RWPE2 (cell line): ENCODE measurements at places on chromosomes 1 and 21.

DNA sequence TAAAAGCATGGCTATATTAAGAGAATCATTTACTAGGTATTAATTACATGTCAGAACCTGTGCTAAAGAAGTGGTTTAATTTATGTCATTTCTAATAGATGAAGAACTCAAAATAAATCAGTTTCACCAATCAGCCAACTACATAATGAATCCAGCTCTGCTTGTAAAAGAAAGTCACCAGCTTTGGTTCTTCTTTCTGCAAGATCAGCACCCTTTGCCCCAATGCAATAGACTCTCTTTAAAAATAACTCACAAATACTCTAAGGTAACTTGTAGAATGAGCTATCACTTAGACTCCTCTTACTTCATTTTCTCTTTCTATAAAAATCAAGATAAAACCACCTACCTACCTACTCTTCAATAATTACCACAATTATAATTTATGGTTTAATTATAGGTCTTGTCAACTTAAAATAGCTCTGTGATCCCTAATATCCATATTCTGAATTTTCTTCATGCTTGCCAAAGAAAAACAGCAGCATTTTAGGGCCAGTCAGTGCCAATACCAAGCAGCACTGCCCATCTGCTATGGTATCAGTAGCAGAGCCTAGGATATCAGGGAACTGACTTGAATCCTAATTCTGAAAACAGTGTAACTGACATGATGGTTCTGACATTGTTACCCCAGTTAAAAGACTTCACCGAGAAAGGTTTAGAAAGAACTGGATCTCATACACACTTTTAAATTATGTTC, 11.3 kb downstream of the SLC19A2 start:
- H3K4me3 ChIP-seq: no peak overlapping the region
- H3K27me3 ChIP-seq: no peaks in the 10 kb centered on the region
- H3K27ac ChIP-seq: no peak overlapping the region
- no peaks in the 10 kb centered on the region for H3K4me1 ChIP-seq
- peaks cover 16% of the 10 kb centered on the region for H3K36me3 ChIP-seq
- no peak for DNase-seq

GRCh38 chr1:37483785-37484184, 9.4 kb downstream of the ZC3H12A start:
- H3K4me3 ChIP-seq: no peak overlapping the region
- peaks cover 57% of the 10 kb centered on the region for H3K36me3 ChIP-seq
- no peak for DNase-seq

DNA sequence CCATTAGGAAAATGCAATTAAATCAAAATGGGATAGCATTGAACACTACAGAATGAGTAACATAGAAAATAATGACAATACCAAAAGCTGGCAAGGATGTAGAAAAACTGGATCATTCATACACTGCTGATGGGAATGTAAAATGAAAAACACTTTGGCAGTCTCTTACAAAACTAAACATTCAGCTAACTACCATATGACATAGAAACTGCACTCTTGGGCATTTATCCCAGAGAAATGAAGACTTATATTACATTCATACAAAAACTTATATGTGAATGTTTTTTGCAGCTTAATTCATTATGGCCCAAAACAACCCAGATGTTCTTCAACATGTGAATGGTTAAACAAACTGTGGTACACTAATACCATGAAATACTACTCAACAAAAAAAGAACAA, 66.4 kb downstream of the ANKRD13C start:
- H3K4me1 ChIP-seq: peaks cover 9% of the 10 kb centered on the region
- H3K36me3 ChIP-seq: peaks cover 49% of the 10 kb centered on the region
- no peak for DNase-seq
- no peaks in the 10 kb centered on the region for H3K27me3 ChIP-seq
- H3K4me3 ChIP-seq: no peak overlapping the region

- H3K27ac ChIP-seq: no peak overlapping the region
- no peak overlapping the region for H3K4me3 ChIP-seq
- no peaks in the 10 kb centered on the region for H3K4me1 ChIP-seq
- no peak for DNase-seq
- H3K36me3 ChIP-seq: no peaks in the 10 kb centered on the region
Measured at GRCh38 chr1:203167026-203167912, 8.4 kb downstream of the MYBPH start.

- H3K27ac ChIP-seq: no peak overlapping the region
- H3K4me3 ChIP-seq: no peak overlapping the region
- DNase-seq: no peak
- H3K27me3 ChIP-seq: no peaks in the 10 kb centered on the region
- H3K4me1 ChIP-seq: no peaks in the 10 kb centered on the region
- no peaks in the 10 kb centered on the region for H3K36me3 ChIP-seq
Measured at GRCh38 chr21:32044205-32045180, 171.7 kb downstream of the HUNK start.

DNA sequence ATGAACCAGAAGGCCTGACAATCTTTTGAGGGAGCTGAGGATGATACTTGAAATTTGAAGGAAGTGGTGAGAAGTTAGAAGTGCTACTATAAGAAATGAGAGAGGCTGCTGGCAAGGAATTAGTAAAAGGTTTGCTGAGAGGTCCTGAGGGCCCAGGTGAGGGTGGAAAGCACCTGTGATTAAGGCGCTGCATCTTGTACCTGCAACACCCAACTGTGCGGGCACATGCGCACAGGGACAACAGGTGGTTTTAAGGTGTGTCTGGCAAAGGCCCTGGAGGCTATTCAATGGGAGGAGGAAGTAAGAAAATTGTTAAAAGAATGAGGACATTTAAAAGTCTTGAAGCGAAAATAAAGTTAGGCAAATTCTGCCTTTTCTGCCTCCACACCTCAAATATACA, 349.3 kb downstream of the RGS7 start:
- DNase-seq: no peak
- no peak overlapping the region for H3K27ac ChIP-seq
- no peaks in the 10 kb centered on the region for H3K27me3 ChIP-seq
- no peaks in the 10 kb centered on the region for H3K36me3 ChIP-seq

- DNase-seq: no peak
- peaks cover 61% of the 10 kb centered on the region for H3K4me1 ChIP-seq
- no peak overlapping the region for H3K4me3 ChIP-seq
- H3K27ac ChIP-seq: peak overlapping the region; percentile 99
- H3K36me3 ChIP-seq: peaks cover 75% of the 10 kb centered on the region
Measured at GRCh38 chr1:156120318-156120717, 5.8 kb downstream of the LMNA start.

GRCh38 chr21:40575976-40576375, 271.0 kb downstream of the DSCAM start:
- H3K27ac ChIP-seq: no peak overlapping the region
- no peaks in the 10 kb centered on the region for H3K27me3 ChIP-seq
- DNase-seq: no peak
- H3K36me3 ChIP-seq: no peaks in the 10 kb centered on the region
- no peaks in the 10 kb centered on the region for H3K4me1 ChIP-seq
- no peak overlapping the region for H3K4me3 ChIP-seq

DNA sequence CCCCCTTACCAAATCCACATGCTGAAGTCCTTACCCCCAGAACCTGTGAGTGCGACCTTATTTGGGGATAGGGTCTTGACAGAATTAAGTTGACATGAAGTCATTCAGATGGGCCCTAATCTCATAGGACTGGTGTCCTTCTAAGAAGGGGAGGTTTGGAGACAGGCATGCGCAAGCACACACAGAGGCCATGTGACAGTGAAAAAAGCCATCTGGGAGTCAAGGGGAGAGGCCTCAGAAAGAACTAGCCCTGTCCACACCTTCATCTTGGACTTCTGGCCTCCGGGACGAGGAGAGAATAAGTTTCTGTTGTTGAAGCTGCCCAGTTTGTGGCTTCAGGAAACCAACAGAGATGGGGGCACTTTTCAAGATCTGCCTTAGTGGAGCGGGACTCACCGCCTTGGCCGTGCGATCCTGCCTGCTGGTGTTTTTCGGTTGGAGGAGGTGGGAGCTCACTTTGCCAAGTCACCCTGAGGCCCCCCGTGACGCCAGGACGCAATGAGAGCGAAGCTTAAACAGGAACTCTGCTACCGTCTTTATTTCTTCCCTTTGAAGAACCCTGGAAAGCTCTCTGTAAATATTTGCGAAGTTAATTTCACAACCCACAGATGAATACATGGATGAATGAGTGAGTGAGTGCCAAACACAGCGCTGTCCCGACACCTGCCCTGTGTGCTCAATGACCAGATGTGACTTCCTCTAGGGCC, 42.5 kb upstream of the C1orf174 start:
- no peaks in the 10 kb centered on the region for H3K36me3 ChIP-seq
- no peaks in the 10 kb centered on the region for H3K27me3 ChIP-seq
- DNase-seq: no peak
- no peak overlapping the region for H3K27ac ChIP-seq

GRCh38 chr1:112393631-112393974, 2.4 kb upstream of the CTTNBP2NL start:
- H3K36me3 ChIP-seq: no peaks in the 10 kb centered on the region
- H3K4me1 ChIP-seq: peaks cover 43% of the 10 kb centered on the region
- no peak for DNase-seq

- no peak overlapping the region for H3K4me3 ChIP-seq
- H3K36me3 ChIP-seq: no peaks in the 10 kb centered on the region
- no peaks in the 10 kb centered on the region for H3K27me3 ChIP-seq
- DNase-seq: no peak
- no peak overlapping the region for H3K27ac ChIP-seq
Measured at GRCh38 chr1:96367791-96368190, 353.8 kb upstream of the PTBP2 start.

- no peak overlapping the region for H3K4me3 ChIP-seq
- DNase-seq: no peak
- H3K27ac ChIP-seq: no peak overlapping the region
- H3K4me1 ChIP-seq: no peaks in the 10 kb centered on the region
Measured at GRCh38 chr1:187641463-187641862, 812.7 kb downstream of the PLA2G4A start.

- H3K27me3 ChIP-seq: no peaks in the 10 kb centered on the region
- H3K27ac ChIP-seq: no peak overlapping the region
- DNase-seq: no peak
- no peak overlapping the region for H3K4me3 ChIP-seq
Measured at GRCh38 chr21:31713973-31714740, 17.8 kb downstream of the SCAF4 start.

- DNase-seq: no peak
- no peaks in the 10 kb centered on the region for H3K4me1 ChIP-seq
- no peaks in the 10 kb centered on the region for H3K27me3 ChIP-seq
Measured at GRCh38 chr1:231481289-231481688, 47.2 kb upstream of the TSNAX start.

DNA sequence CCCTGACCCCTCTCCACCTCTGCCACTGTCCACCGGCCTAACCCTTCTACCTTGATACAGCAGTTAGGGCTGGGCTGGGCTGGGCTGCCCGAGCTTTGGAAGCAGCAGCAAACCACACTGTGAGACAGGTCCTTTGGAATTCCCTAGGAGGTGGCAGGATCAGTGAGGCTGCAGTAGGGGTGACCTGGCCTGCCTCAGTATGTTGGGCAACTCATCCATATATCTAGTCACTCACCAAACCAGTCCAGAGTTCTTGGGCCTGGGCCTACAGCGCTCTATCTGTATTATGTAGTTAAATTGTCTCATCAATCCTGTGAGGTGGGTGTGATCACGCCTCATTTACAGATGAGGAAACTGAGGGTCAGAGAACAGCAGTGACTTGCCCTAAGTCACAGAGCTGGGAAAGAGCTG, 13.3 kb upstream of the SYNC start:
- H3K4me1 ChIP-seq: peaks cover 14% of the 10 kb centered on the region
- H3K27ac ChIP-seq: peak overlapping the region; percentile 63
- H3K4me3 ChIP-seq: no peak overlapping the region
- no peak for DNase-seq

- H3K27me3 ChIP-seq: peaks cover 19% of the 10 kb centered on the region
- H3K4me1 ChIP-seq: no peaks in the 10 kb centered on the region
- DNase-seq: no peak
- H3K4me3 ChIP-seq: no peak overlapping the region
- no peaks in the 10 kb centered on the region for H3K36me3 ChIP-seq
- H3K27ac ChIP-seq: no peak overlapping the region
Measured at GRCh38 chr1:235651170-235651806, 1.7 kb upstream of the GNG4 start.

DNA sequence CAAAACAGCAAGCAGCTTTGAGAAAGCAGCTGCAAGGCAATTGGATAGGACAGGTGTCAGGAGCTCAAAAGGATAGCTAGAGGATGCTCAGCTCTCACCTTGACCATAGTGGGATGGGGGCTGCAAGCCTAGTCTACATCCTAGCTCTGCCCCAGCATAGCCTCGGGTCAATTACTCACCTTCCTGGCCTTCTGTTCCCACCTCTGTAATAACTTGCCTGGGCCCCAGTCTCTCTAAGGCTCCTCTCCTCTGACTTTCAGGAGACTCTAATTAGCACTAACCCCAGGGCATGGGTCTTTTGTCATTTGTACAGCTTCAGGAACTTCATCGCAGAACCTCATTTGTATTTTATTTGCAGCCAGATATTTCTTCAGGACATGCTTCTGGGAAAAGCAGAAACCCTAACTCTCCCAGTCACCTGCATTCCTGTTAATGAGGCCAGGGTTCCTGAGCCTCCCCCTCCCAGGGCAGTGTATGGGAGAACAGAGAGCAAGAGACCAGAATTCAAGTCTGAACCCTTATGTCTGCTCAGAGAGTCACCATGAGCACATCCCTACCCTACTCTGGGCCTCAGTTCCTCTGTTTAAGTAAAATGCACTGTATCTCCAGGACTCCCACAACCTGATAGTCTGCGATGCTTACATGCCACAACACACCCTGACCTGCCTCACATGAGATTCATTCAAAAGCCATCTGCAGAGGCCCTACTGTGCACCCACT, 108.1 kb downstream of the MATN1 start:
- H3K4me3 ChIP-seq: no peak overlapping the region
- no peak for DNase-seq
- H3K27me3 ChIP-seq: no peaks in the 10 kb centered on the region

GRCh38 chr1:153532181-153532580, 3.6 kb downstream of the S100A6 start:
- H3K27ac ChIP-seq: peak overlapping the region; percentile 96
- H3K36me3 ChIP-seq: peaks cover 17% of the 10 kb centered on the region
- H3K4me1 ChIP-seq: peaks cover 34% of the 10 kb centered on the region
- no peak overlapping the region for H3K4me3 ChIP-seq
- DNase-seq: no peak

DNA sequence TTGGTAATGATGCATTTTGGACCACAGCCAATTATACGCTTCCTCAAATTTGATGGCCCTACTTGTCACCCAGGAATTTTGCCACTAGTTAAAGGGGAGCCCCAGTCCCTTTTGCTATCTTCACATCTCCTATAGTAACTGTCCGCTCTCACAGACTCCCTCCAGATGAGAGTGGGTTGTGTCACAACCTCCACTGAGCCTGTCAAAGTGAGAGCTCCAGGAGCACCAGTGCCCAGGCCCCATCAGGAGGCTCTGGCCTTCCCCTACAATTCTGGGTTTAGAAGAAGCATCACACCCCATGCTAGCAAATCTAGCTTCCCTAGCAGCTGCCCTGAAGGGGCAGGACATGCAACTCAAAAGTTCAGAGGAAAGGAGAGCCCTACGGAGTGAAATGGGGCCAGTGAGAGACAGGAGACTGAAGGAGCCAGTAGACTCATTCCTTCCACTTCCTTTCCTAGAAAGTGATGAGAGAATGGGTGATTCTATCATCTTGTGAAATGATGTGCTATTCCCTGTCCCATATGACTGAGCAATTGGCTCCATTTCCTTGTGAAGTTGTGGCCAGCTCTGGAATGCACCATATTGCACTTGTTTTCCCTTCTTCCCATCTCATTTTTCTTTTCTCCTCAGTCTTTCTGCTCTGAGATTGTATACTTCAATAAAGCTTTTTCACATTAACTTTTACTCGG, 541.3 kb downstream of the DPYD start:
- no peak for DNase-seq
- no peaks in the 10 kb centered on the region for H3K36me3 ChIP-seq
- no peak overlapping the region for H3K4me3 ChIP-seq
- H3K27me3 ChIP-seq: no peaks in the 10 kb centered on the region
